ENCODE measurements at places on chromosomes 5 and 9.

GRCh38 chr9:38339087-38339486 lies 53.4 kb upstream of the ALDH1B1 start:
- DNase-seq: no peak

GRCh38 chr5:150585781-150586341 lies 54.6 kb upstream of the SYNPO start:
- DNase-seq: no peak

- no peak for DNase-seq
Measured at GRCh38 chr9:89883401-89884341, 278.9 kb downstream of the GADD45G start.

DNA sequence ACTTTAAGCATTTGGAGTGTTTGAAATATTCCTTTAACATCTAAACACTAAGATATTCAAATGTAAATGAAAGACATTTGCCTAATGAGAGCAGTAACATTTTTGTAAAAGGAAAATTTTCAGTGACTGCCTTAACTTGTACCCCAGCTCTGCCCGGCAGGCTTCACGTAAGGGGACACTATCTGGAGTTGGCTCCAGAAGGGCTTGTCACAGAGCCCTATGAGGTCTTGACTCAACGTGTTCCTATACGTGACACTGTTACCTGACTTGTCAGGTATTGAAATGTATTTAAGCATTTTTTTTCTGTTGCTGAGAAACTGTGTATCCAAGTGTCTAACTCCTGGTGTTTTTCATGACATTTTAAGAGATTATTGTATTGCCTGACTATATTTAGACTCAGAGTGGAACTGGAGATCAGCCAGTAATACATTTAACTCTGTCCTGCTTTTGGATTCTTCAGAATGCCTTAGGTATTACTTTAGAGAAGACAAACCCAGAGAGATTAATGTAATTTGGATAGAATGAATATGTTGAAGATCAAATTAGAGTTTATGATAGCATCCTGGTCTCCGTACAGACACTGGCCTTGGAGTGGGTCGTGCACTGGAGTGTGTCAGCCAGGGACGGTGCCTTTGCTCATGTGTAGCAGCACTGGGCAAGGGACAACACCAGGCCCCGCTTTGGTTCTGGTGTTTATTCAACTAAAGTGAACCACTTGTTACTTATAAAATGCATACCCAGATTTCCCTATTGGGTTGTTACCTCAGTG lies 34.6 kb upstream of the PHF2 start:
- no peak for DNase-seq

DNA sequence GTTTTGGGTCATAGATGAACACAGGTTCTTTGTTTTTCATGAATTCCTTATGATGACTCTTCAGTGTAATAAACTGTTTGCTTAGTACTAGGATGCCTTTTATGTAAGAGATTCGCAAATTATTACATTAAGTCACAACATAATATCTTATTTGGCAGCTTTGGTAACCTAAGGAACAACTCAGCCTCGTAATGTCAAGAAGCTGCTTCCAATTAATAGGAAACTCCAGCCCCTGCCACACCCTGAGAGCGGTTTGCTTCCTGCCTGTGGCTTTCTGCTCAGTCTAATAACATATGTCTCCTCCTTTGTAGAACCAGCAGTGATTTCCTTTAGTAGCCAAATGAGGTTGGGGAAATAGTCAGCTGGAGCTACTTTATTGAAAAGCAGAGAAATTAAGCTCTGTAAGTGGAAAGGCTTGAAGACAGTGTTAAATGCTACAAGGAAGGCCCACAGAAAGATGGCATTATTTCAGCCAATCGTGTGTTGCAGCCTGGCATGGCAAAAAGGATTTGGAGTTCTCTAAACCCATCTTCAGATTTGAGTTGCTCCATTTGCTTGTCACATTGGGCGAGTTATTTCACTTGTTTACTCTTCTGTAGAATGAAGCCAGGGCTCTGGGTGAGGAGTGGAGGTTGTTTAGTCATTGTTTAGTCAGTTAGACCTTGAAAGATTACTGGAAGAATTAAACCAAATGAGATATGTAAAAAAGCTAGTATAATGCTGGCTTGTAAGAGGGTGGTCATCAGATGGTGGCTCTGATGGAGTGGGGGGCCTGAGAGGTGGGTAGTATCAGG lies 54.1 kb downstream of the MTAP start:
- DNase-seq: no peak

DNA sequence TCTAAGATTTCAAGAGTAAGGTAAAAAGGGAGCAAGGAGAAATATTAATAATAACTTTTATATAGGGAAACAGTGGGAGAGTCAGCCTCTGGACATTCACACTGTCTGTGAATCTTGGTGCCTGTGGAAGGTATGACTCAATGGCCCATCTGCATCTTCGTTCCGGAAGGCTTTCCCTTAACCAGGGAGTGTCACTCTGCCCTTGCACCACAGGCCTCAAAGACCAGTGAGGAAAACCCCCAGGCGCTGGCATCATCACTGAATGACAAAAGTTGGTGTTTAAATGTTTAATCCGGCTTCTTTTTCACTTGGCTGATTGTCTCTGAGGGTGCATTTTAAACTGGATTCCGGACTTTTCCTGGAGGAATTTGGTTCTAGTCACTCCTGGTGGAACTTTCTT lies 522.4 kb upstream of the TLE4 start:
- no peak for DNase-seq

GRCh38 chr5:91162534-91163381 lies 220.4 kb downstream of the ARRDC3 start:
- peak; percentile 55 for DNase-seq

GRCh38 chr5:35294976-35295375 lies 64.7 kb upstream of the PRLR start:
- DNase-seq: no peak

DNA sequence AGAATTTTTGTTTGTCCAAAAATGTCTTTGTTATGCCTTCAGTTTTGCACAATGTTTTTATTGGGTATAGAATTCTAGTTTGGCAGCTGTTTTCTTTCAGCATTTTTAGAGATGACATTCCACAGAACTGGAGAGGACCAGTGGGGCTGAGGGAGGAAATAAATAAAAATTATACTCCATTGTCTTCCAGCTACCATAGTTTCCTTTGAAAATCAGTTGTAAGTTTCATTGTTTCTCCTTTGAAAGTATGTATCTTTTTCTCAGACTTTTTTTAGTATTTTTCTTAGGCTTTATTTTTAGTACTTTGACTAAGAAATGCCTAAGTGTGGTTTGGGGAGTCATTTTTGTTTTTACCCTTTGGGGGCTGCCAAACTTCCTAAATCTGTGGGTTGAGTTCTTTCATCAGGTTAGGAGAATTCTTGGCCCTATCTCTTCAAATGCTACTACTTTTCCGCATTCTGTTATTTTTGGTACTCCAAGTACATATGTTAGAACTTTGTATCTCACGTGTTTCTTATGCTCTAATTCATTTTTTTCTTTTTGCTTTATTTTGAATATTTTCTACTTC lies 15.2 kb upstream of the FBLL1 start:
- no peak for DNase-seq

DNA sequence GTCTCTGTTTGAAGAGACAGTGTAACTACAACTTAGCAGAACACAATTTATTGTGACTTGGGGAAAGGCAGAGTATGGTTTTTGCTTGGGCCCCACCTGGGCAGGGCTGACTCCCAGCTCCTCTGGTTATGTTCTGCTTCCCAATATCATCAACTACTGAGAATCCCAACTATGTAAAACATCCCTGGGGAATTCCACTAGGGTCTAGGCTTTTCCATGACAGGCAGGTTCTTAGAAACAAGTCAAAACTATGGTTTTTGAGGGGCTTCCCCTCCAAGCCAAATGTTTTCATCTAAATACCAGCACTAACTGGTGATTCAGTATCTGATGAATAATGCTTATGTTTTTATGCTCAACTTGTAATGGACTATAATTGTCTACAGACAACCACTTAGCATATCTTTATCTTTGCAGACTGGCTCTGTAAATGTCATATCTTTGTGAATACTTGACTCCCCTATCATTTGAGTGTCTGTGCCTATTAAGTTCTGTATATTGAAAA lies 409.5 kb downstream of the PDE4D start:
- no peak for DNase-seq

DNA sequence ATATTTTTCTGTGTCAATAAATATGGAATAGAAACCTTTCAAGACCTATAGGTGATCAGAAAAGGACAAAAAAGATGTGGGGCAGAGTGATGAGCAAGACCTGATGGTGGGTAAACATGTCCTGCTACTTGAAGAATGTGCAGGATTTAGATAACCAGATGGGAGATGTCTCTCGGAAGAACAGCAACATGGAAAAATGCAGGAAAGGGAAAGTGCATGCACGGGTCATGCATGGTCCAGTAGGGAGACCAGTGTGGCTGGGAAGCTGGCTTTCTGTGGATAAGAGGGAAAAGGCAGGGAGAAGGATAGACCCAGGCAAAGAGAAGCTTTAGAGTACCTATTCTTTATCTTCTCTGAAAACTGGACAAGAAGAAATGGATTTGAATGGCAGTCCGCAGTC lies 7.1 kb upstream of the CAST start:
- no peak for DNase-seq

DNA sequence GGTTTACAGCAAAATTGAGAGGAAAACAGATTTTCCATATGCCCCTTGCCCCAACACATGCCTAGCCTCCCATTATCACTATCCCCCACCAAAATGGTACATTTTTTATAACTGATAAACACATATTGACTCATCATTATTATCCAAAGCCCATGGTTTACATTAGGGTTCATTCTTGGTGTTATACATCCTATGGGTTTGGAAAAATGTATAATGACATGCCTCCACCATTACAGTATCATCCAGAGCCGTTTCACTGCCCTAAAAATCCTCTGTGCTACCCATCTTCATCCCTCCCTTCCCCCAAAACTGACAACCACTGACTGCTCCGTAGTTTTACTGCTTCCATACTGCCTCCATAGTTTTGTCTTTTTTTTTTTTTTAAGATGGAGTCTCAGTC lies 111.1 kb downstream of the ACTL7B start:
- DNase-seq: no peak

DNA sequence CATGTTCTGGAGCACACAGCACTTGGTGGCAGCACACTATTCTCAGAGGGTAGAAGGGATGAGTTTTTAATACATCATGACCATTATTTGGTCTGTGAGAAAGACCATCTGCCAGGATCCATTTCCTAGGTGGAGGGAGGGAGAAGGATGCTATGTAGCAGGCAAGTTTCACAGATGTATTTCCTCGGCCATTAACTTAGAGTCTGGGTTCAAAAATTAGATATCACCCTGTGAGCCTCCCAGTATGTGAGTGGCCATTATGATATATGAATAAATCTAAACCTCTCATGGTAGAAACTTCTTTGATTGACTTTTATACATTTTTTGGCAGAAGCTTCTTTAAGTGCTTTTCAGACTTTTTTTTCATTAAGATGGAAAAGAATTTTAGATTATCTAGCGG lies 133.9 kb downstream of the SREK1 start:
- no peak for DNase-seq

GRCh38 chr5:176379881-176380280 lies 8.5 kb downstream of the NOP16 start:
- no peak for DNase-seq

DNA sequence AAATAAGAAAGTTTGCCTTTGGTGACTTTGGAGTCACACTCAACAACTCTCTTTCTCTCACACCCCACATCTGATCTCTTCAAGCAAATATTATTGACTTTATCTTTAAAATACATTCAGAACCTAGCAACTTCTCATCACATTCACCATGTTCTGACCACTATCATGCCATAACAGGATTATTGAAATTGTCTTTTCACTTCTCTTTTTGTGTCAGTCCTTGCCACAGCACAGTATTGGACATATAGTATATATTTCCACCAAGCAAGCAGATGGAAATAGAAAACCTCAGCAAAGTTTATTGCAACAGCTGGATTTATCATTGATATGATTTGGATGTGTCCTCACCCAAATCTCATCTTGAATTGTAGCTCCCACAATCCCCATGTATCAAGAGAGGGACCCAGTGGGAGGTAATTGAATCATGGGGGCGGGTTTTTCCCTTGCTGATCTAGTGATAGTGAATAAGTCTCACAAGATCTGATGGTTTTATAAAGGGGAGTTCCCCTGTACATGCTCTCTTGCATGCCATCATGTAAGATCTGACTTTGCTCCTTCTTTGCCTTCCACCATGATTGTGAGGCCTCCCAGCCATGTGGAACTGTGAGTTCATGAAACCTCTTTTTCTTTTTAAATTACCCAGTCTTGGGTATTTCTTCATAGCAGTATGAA lies 26.9 kb upstream of the ITGA1 start:
- no peak for DNase-seq

DNA sequence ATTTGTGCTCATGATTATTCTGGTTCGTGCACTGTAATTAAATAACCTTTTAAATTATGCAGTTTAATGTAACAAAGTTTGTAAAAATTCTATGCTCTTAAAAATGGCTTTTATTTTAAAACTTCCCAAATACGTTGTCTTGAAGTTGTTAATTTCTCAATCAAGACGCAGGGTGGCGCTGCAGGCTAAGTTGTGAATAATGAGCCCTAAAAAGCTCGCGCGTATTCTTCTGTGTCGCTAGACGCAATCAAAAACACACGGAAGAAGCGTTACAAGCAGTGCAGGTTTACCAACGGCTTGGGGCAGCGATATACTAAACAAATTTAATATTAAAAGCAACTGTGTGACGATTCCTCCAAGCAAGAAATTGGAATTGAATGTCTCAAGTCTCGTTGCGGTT lies at the start of gene PCDHB4:
TSS of gene PCDHB4 (plus strand) at position 256 of the 400 bp plus-strand sequence. CDS start 181 bp downstream, outside the sequence.
- DNase-seq: no peak

GRCh38 chr5:71836559-71837112 lies 117.6 kb downstream of the CARTPT start:
- DNase-seq: no peak

DNA sequence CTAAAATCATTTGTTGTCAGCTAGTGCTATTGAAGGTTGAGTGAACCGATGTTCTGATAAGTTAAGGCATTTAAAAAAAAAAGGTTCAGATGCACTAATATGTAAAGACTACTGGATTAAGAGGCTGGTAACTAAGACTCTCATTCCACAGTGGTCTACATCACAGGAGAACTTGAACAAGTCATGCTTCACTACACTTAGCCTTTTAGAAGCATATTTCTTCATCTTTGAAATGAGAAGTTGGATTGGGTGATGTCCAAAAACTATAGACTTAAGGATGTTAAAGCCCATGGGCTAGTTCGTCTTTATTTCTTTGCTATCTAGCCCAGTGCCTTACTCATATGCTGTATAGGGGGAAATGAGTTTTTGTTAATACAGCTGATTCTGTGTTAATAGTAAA lies 107.2 kb downstream of the NDUFS4 start:
- no peak for DNase-seq

DNA sequence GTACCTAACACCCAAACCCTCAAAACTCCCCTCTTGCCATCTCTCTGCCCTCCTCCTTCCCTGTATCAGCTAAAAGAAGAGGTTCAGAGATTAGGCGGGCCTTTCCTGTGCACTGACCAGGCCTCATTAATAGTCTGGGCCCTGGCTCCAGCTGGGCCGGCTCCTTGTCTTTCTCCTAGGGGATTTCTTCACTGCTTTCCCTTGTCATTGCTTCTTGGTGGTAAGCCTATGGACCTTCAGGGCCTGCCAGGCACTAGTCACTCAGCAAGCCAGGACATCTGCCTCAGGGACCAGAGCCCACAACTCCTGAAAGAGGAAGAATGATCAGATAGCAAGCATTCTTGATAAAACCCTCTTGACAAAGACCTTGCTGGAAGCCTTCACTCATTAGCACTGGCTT lies 50.9 kb downstream of the MRRF start:
- DNase-seq: no peak

GRCh38 chr9:89346696-89347095 lies 28.4 kb downstream of the SECISBP2 start:
- DNase-seq: no peak
